ENCODE measurements at places on chromosomes 2 and 18.

GRCh38 chr2:235675678-235676535 lies 182.1 kb downstream of the AGAP1 start:
- DNase-seq: no peak

- no peak for DNase-seq
These were observed 12.8 kb upstream of the TMEM18 start for GRCh38 chr2:689877-690510.

GRCh38 chr2:236896688-236897087 lies 189.0 kb upstream of the COPS8 start:
- no peak for DNase-seq

DNA sequence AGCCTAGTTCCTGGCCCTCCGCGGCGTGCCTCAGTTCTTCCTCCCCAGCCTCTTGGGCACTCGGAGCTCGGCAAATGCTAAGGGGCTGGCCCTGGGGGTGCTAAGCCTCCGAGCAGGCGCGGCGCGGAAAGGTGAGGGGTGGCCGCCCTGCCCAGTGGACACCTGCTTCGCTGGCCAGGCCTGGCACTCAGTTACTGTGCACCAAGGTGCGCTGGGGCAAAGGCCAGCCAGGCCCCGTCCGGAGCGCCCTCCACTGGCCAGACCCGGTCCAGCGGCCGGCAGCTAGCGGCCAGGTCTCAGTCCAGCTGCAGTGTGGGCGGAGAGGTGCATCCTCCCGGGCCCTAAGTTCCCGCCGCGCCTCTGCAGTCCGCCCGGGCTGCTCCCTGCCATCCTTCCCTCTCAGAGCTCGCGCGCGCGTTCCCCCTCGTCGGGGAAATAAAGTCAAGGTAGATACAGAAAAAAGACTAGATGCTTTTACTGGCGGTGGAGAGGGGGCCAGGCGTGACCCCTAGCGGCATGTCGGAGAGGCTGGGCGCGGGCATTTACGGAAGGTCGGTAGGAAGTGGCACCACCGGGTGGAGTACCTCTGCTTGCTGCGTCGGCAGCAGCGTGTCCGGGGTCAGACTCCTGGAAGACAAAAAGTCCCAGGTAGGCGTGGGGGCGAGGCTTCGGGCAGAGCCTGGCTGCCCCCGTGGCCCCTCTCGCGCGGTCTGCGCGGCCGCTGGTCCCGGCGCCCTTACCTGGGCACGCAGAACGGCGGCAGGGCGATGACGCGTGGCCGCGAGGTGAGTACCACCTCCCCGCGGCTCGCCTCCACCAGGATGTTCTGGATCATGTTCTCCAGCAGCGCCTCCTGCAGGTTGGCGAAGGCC lies 9.4 kb upstream of the CRYBA2 start:
- peak; percentile 41 for DNase-seq

DNA sequence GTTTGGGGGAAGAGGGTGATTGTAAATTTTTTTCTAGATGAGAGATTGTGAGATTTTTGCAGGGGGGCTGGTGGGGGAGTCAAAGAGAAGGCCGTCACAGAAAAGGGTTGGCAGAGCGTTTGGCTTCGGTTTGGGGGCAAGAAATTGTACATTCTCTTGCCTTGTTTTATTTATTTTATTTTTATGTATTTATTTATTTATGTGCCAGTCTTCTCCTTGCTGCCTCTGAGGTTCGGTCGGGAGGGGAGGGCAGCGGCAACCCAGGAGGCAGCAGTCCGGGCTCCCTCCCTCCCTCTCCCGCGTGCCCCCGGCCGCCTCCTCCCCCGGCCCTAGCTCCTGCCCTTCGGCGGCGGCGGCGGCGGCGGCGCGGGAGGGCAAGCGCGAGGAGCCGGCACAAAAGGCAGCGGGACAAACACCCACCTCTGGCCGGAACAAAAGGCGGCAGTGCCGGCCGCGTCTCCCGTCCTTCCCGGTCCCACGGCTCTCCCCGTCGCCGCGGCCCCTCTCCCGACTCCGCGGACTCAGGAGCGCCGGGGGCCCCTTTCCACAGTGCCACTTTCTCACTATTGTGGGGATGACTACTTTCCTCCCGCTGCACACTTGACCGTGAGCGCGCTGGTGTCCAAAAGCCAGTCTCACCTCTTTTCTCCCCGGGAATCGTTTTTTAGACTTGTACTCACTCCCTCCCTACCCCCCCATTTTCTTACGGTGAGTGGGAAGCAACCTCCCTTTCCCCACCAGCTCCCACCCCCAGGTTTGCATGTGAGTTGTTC lies 1.2 kb downstream of the BCL11A start:
- peak; percentile 54 for DNase-seq

- DNase-seq: peak; percentile 52
These were observed 277.2 kb upstream of the HS6ST1 start for GRCh38 chr2:128595763-128596395.

DNA sequence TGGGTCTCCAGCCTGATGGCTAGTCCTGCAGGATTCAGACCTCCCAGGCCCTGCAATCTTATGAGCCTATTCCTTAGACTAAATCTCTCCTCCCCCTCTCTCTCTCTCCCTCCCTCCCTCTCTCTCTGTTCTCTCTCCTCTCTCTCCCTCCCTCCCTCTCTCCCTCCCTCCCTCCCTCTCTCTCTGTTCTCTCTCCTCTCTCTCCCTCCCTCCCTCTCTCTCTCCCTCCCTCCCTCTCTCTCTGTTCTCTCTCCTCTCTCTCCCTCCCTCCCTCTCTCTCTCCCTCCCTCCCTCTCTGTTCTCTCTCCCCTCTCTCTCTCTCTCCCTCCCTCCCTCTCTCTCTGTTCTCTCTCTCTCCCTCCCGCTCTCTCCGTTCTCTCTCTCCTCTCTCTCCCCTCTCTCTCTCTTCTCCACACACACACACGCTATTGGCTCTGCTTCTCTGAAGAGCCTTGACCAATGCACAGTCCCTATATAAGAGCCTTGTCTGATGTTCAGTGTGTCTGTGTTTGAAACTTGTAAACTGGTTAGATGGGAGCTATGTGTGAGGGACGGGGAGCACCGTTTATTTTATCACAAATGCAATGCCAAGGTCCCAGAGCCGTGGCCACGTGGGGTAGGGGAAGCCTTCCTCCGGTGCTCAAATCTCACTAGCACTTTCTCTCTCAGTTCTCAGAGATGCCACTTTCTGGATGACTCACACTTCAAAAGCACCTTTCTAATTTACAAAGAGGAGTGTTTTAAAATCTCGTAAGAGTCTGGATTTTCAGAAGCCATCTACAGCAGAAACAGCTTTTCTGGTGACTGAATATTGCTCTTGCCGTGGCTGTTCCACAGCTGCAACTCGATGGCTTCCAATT lies 9.4 kb upstream of the PRLH start:
- DNase-seq: no peak

- DNase-seq: no peak
These were observed 42.5 kb downstream of the DOCK10 start for GRCh38 chr2:224999754-225000153.

DNA sequence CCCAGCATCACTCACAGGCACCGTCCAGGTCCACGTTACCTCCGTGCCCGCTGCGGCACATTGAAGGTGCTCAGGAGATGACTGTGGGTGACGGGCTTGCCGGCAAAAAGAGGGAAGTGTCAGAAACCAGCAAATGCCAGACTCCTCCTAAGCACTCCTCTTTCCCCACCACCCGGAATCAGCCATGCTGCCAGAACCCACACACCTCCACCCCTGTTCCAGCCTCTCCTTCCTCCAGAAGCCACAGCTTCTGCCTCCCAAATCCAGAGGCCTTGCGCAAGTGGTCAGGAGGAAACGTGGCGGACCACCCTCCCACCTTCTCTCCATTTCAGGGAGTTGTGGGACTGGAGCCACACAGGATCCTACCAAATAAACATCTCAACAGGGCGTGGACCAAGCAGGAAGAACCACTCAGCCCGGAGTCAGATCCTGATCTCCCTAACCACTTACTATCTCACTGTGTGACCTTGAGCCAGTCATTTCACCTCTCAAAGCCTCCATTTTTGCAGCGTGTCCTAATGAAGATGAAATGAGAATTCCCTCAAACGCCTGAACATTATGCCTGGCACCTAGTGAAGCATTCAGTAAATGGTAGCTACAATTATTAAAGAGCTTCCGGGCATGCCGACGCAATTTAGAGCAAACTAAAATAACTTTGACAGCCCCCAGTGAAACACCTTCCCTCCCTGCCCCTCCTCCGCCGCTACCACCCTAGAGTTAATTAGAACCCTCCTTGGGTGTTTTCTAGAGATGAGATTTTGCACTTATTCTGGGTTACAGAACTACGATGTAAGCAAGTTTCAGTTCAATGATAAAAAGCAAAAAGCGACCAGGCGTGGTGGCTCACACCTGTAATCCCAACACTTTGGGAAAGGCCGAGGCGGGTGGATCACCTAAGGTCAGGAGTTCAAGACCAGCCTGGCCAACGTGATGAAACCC lies 32.9 kb downstream of the SMAD7 start:
- DNase-seq: no peak

- DNase-seq: no peak
These were observed 543.6 kb downstream of the PLCL1 start for GRCh38 chr2:198347946-198348345.

- DNase-seq: no peak
These were observed 33.5 kb downstream of the SOWAHC start for GRCh38 chr2:109647636-109648035.

DNA sequence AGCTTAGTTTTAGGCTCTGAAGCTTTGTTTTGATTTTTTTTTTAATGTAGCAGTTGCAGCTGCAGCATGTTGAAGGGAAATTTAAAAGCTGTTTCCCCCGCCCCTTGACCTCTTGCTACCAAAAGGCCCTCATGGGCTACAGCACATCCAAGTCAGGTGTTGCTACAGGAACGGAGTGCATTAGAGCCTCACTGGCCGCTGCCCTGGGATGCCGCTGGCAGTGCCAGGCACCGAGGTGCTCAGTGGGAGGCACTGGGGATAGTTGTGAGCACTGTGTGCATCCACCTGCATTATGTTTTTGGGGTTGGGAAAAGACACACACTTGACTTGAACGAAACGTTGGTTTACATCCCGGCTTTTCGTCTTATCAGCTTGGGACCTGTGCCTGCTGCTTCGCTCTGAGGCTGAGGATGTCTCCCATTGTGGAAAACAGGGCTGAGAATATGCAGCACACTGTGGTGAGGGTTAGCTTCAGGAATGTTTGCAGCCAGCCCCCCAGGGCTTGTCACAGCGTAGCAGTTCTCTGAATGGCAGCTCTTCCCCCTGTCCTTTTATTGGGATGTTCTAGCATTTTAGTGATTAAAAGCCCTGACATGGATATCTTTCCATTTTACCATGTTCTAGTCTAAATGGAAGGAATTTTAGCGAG lies 24.1 kb downstream of the DCDC2C start:
- no peak for DNase-seq

- peak; percentile 77 for DNase-seq
These were observed 60.3 kb upstream of the LMAN1 start for GRCh38 chr18:59419386-59419785.

DNA sequence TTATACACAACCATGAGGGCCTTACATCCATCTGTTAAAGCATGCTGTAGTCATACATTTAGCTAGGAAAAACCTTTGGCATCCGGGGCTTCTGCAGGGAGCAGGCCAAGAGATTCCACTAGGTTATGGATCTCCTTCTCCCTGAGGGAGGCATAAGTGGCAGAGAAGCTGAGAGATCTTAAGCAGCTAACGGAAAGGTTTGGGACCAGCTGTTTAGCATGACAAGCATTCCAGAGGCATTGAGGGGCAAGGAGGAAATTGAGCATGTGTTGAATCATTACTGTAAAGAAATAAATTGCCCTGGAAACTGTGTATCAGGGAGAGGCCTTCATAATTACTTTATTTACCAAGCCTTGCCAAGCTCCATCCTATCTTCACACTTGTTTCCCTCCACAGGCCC lies 643.1 kb downstream of the CNTNAP5 start:
- DNase-seq: peak; percentile 58
